GM23338 (cell line): ENCODE measurements at places on chromosomes 7 and 10. TPM values are rescaled to one million over a fixed set of nuclear protein-coding genes. Genes with fewer than 3 reads are reported as not detected.

DNA sequence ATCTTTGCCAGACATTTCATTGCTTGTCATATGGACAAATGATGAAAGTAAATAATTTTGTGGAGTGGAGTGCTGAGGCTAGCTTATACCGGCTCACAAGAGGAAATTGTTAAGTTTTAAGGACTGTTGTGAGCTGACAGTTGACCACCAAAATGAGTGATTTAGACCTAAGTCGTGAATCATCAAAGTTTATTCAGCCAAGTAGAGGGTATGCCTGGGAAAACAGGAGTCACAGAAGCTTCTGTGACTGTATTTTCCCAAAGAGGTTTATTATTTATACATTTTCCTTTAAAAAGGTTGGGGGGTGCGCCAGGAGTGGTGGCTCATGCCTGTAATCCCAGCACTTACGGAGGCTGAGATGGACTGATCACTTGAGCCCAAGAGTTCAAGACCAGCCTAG, 21.8 kb downstream of the MRPS24 start:
- DNase-seq, result no peak
- no peaks in the 10 kb centered on the region for H3K36me3 ChIP-seq
- no peak overlapping the region for H3K4me3 ChIP-seq

GRCh38 chr7:13433946-13434345, 555.5 kb downstream of the ETV1 start:
- no peak for DNase-seq
- no peak overlapping the region for H3K27ac ChIP-seq
- H3K36me3 ChIP-seq, result no peaks in the 10 kb centered on the region
- H3K4me1 ChIP-seq, result no peaks in the 10 kb centered on the region
- no peak overlapping the region for H3K4me3 ChIP-seq
- no peaks in the 10 kb centered on the region for H3K27me3 ChIP-seq

DNA sequence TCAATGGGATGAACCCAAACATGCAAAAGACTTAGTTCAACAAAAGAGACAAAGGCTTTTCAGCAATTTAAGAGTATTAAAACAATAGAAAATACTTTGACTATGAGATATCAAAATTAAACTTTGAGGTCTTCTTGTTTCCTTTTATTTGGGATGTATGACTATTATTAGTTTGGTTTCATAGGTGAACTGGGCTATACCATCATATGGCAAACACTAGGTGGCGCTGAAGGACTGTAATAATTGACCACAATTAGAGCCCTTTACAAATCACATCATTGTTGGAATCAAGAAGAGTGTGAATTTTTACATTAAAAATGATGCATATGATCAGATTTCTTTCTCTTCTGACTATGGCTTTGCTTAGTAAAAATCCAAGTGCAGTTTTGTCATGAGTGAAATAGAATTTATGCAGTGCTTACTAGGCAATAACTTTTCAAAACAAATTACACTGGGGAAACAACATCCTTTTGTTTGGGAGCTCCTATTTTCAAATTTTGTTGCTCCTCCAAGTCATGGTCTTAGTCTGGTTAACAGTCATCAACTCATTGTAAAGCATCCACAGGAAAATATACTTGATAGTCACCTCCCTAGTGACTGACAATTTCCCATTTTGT, 14.7 kb upstream of the NXPH1 start:
- H3K27ac ChIP-seq, result no peak overlapping the region
- H3K4me1 ChIP-seq, result no peaks in the 10 kb centered on the region
- H3K27me3 ChIP-seq, result no peaks in the 10 kb centered on the region
- no peaks in the 10 kb centered on the region for H3K36me3 ChIP-seq

DNA sequence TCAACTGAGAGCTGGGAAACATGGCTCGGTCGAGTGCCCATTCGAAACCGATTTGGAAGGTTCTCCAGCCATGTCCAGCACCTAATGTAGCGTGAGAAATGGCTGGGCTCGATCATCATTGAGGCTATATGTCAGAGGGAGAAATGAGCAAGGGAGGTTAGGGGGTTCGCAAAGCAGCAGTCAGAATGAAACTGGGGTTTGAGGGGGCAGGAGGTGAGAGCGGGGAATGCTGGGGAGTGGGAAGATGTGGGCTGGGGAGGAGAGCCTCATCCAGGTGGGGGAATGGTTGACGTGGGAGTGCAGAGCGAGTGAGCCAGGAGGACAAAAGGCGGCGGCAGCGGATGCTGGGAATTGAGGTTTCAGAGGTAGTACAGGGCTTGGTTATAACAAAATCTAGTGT, 34.8 kb upstream of the GALNTL5 start:
- no peaks in the 10 kb centered on the region for H3K36me3 ChIP-seq
- H3K4me1 ChIP-seq, result no peaks in the 10 kb centered on the region
- DNase-seq, result no peak
- no peak overlapping the region for H3K4me3 ChIP-seq
- H3K27me3 ChIP-seq, result no peaks in the 10 kb centered on the region

GRCh38 chr10:118528426-118528825, 67.0 kb downstream of the PRLHR start:
- no peak overlapping the region for H3K4me3 ChIP-seq
- no peaks in the 10 kb centered on the region for H3K36me3 ChIP-seq
- DNase-seq, result no peak
- no peaks in the 10 kb centered on the region for H3K27me3 ChIP-seq
- no peak overlapping the region for H3K27ac ChIP-seq

GRCh38 chr10:1642600-1643160, 94.6 kb downstream of the ADARB2 start:
- H3K27ac ChIP-seq, result no peak overlapping the region
- H3K36me3 ChIP-seq, result no peaks in the 10 kb centered on the region
- no peaks in the 10 kb centered on the region for H3K27me3 ChIP-seq

Gene ALOX5
- 5.4 and 5.7 TPM in 2 replicates for total RNA-seq
